ENCODE measurements at places on chromosomes 12 and 14. TPM values are rescaled to one million over a fixed set of nuclear protein-coding genes. Genes with fewer than 3 reads are reported as not detected.

Gene CLECL1
- total RNA-seq = not detected

Gene WNT5B
- 5.8 TPM for total RNA-seq

Gene STAT6
- 81.5 TPM for total RNA-seq

Gene ATP6V1D
- total RNA-seq = 103 TPM

Gene IL31
- not detected for total RNA-seq

Gene ZFYVE21
- 251 TPM for total RNA-seq

Gene HOXC12
- total RNA-seq = not detected

Gene CELA1
- total RNA-seq = 0.50 TPM

Gene GRIN2B
- total RNA-seq = 1.1 TPM

Gene IL23A
- 8.4 TPM for total RNA-seq

Gene ZNF641
- total RNA-seq = 53.3 TPM

Gene RERGL
- 0.50 TPM for total RNA-seq

Gene PPP1R36
- 22.4 TPM for total RNA-seq

Gene LRP1
- 200 TPM for total RNA-seq

Gene TSPAN8
- total RNA-seq = 4.7 TPM

Gene TGFB3
- 9.4 TPM for total RNA-seq

Gene DPY19L2
- total RNA-seq = 75.6 TPM

Gene KRT81
- 0.74 TPM for total RNA-seq

Gene SLC8A3
- 0.43 TPM for total RNA-seq

Gene BIN2
- 10.9 TPM for total RNA-seq

Gene TIMM9
- total RNA-seq = 33.8 TPM

Gene CCDC177
- total RNA-seq = 1.9 TPM

Gene ASB2
- 4.3 TPM for total RNA-seq

Gene FGF6
- total RNA-seq = not detected

Gene KRT78
- 1.1 TPM for total RNA-seq

Gene ARHGEF25
- 18.0 TPM for total RNA-seq
